Activated T-cell treated with anti-CD3 and anti-CD28 coated beads for 24 hours (primary cell): ENCODE measurements at places on chromosomes 16 and 17.

DNA sequence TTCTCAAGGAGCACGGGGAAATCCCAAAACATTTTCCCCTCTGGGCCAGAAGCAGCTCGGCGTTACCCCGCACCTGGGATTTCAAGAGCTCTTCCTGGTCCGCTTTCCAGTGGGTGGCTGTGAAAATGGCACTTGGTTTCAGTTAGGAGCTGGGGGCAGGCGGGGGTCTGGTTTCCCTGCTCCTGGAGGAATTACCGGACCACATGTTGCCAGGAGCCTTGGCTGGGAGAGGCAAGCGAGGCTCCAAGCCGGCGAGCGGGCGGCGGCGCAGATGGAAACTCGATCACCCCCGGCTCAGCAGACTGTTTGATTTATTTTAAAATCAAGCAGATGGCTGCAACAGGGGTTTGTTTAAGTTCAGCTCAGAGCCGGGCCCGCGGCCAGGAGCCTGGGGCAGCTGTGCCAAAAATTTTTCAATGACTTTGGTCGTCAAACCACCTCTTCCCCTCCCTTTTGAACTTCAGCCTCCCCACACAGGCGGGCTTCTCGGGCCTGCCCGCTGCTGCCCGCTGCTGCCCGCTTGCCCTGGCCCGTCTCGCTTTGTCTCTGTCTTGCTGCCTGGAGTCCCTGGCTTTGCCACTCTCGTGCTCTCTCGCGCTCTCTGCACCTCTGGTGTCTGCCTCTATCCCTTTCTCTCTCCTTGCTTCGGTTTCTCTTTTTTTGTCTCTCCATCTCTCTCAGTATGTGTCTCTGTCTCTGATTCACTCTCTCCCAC lies 108.0 kb upstream of the CIBAR2 start:
- no peak for DNase-seq

DNA sequence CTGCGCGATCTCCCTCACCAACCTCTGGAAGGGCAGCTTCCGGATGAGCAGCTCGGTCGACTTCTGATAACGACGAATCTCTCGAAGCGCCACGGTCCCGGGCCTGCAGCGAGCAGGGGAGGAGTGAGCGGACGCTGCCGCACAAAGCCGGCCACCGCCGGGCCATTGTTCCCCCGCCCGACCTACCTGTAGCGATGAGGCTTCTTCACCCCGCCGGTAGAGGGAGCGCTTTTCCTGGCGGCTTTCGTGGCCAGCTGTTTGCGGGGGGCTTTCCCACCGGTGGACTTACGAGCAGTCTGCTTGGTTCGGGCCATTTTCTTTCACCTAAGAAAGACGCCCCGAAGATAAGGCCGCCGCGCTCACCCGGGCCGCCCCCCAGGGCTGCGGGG lies 5.8 kb upstream of the UNK start:
- no peak for DNase-seq

DNA sequence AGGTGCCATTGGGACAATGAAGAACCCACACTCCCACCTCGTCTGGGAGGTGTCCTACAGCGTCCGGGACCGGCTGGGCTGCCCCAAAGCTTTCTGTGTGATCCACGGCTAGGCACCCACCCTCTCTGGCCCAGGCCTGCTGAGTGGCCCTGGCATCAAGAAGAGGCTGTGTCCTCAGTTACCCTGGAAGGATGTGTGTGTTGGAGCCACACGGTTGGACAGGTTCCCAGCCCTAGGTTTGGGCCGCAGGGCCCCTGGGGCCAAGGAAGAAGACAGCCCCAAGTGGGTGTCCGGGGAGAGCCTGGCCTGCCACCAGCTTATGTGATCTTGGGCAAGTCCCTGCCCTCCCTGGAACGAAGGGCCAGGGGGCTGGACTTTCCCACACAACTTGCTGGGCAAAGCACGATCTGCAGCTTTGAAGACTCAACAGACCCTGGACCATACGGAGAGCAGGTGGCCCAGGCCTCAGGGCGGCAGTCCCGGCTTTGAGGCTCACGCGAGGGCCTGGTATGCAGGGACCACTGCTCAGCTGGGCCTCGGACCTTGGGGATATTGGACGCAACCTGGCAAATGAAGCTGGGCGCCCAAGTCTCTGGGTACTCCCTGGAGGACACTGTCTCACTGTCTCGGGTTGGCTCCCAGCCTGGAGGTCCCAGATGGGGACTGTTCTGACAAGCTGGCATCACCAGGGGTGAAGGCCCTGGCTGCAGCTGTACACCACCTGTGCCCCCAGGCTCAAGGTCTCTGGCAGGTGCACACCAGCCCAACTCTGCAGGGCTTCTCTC lies 17.5 kb downstream of the MYBBP1A start:
- no peak for DNase-seq

GRCh38 chr16:24993722-24994686 lies 21.2 kb downstream of the ARHGAP17 start:
- no peak for DNase-seq

- no peak for DNase-seq
These were observed 11.8 kb downstream of the ASPHD1 start for GRCh38 chr16:29912087-29912486.

DNA sequence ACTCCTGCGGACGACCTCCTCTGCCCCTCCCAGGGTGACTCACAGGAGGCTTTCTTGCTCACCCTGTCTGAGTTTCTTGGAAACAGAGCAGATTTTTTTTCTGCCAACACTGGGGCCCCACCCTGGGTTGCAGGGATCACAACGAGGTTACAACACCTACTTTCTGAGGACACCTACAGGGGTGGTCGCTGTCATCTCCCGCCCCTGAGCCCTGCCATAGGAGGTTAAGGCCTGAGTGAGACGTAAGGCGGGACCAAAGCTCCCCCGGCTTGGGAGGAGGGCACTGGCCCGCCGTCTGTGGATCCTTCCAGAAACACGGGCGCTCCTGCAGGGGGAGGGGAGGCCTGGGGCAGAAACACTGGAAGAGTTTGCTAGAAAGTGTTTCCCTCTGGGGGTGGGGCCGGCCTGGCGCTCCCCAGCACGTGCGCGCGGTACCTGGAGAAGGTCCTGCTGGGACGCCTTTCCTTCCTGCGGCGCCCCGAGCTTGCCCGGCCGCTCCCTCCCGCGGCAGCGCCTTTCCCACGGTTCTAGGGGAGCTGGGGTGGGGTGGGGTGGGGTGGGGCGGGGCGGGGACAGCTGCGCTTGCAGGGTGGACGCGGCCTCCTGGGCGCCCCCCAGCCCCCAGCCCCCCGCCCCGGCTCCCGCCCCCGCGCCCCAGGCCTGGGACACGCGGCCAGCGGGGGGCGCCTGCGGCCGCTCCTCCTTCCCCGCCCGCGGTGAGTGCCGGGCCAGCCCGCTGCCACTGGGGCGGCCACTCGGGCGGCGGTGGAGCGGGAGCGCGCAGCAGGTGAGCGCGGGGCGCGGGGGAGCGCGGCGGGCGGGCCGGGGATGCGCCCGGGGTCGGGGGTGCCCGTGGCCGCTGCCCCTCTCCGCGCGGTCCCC lies 20.7 kb upstream of the ADCY7 start:
- DNase-seq, result peak; percentile 63
